ENCODE measurements at places on chromosomes 7 and 10. TPM values are rescaled to one million over a fixed set of nuclear protein-coding genes. Genes with fewer than 3 reads are reported as not detected.

HMX3 gene
- total RNA-seq: not detected

GTF2IRD1 gene
- total RNA-seq: 25.7 TPM

AGBL3 gene
- 2.1 TPM for total RNA-seq

PTF1A gene
- total RNA-seq: not detected

CARD11 gene
- 3.9 TPM for total RNA-seq

ARHGEF35 gene
- 2.5 TPM for total RNA-seq
